Stimulated activated CD8-positive, alpha-beta memory T cell treated with anti-CD3 and anti-CD28 coated beads, Interleukin-15, amount 100 ng/mL, for 24 hours (primary cell): ENCODE measurements at places on chromosomes 1 and 21.

DNA sequence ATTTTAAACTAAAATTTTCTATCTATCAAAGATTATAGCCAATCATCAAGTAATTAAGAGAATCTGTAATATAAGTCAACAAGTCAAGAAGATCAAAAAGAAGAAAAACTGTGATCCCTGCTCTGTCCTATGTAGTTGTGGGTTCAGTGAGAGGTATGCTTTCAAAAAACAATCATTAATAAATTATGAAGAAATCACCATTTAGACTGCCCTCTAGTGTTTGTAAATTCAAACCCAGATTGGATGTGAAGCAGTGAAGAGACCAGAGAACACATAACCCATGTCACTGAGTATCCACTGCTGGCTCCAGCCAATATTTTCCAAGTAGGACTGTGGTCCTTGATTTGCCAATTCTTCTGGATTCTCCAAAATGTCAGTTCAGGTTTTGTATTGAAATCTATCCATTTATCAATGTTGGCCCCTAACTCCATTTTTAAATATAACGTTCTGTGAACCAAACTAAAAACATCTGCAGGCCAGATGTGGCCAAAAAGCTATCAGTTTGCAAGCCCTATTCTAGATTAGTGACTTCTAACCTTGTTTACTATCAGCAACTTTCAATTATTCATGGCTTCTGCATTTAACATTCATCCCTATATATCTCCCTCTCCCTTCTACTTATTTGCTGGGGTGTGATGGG lies 467.5 kb upstream of the CXADR start:
- no peak for DNase-seq

DNA sequence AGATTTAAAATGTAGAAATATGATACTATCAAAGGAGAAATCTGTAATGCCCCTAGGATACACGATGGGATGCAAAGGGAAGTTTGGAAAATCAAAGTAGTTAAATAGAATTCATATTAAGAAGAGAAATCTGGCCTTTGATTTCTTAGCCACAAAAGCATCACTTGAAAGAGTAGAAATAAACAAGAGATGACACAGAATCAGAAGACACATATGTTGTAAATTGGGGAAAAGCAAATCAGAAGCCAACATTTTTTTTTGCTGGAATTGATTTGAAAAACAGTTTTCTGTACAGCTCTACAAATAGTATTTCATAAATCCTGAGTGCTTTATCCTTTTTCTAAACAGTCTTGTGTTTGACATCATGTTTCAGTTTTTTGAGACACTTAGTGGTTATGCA lies 12.4 kb upstream of the TNFSF18 start:
- DNase-seq, result no peak

GRCh38 chr21:27885296-27885711 lies 918.4 kb upstream of the ADAMTS5 start:
- DNase-seq, result no peak

DNA sequence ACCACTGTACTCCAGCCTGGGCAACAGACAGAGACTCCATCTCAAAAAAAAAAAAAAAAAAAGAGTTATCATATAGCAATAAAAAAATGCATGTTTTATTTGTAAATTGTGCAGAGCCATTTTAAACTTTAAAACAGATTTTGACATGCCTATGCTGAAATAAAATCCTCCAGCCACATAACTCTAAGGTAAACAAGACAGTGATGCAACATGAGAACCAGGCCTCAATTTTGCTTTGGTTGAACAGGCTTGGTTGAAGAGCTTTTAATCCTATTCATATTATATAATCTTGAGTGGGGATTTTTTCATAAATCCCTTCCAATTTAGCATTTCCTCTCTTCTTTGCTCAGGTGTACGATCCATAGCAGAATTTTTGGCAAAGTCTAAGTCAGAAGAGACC lies 26.1 kb downstream of the ARMH1 start:
- no peak for DNase-seq

DNA sequence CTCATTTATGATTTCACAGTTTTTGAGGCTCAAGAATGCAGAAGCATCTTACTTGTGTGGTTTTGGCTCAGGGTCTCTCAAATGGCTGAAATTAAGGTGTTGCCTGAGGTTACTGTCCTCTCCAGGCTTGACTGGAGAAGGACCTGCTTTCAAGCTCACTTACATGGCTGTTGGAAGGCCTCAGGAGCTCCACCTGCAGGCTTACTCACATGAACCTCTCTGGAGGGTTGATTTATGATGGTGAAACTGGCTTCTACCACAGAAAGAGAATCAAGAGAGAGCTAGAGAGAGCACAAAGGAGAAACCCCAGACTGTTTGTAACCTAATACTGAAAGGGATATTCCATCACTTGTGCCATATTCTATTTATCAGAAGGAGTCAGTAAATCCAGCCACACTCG lies 6.2 kb upstream of the KCNK2 start:
- no peak for DNase-seq

DNA sequence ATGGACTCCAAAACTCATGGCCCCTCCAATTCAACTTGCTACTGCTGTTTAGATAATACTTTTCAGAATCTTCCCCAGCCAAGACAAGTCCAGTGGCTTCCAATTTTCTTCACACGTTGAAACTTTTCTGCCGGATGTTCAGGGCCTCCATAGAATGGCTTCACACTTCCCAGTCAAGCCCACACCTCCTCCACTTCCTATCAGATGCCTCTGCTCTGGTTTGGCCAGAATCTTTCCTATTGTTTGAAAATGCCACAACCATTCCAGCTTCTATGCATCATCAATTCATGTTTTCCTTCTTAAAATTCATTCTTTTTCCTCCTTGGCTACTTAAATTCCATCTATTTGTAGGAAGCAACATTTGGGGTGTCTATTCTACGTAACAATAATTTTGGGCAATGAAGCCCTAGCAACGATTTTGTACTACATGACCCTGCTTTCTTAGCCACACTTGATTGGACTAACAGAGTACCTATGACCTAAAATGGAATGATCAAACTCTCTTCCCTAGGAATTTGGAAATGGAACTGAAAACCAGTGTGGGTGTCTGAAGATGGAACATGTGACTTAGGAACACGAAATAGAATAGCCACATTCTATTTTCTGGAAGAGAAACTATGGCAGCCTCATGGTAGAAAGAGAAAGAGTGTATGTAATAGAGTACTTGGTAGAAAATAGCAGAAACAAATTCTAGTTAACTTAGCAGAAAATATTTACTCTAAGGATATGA lies 74.1 kb upstream of the CNIH3 start:
- DNase-seq, result no peak

DNA sequence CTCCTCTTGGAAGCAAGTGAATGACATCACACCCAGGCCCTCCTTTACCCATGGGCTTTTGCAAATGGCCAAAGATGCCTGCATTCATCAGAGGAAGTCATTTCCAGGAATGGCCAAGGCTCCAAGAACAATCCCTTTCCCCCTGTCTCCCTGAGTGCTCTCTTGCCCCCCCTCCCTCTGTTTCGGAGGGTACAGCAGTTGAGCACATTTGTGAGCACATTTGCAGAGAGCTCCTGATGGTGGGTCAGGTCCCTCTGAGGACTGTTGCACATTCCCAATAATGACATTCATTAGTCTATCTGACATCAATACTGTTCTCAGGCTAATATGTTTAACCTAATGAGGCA lies 113.4 kb downstream of the MATN1 start:
- no peak for DNase-seq

DNA sequence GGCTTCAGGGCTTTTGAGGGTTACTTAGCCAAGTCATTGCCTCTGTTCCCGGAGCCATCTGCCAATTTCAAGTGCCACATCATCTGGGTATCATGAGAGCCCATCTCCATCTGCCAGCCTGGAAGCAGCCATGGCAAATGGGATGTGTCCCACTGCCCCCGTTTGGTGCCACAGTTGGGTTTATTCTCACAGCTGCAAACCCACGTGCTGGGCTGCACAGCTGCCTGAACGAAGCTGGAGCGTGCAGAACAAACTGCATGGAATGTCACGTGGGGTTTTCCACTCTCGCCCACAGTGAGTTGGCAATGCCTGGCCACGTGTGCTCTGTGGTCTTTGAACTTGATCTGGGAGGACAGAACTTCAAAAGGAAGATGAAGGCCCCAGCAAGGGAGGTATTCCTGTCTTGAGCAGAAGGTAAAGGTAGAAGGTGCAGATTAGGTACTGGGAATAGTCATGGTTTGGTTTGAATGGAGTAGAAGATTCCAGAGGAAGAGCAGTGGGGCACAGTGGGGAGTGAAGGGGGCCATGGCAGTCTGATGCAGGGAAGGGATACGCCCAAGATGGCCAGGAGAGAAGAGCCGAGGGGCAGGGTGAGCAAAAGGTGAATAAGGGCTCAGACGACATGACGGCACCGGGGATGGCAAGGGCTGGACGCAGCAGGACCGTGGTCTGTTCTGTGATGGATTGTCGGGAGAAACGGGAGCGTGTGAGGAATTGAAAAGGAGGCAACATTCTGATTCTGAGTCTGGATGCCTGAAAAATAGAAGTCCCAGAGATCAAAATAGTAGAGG lies 222.0 kb downstream of the KAZN start:
- no peak for DNase-seq

GRCh38 chr1:65525266-65526048 lies 105.0 kb downstream of the LEPR start:
- no peak for DNase-seq

GRCh38 chr1:234258071-234258470 lies 115.2 kb upstream of the COA6 start:
- no peak for DNase-seq

GRCh38 chr1:17273096-17273495 lies 24.2 kb downstream of the PADI3 start:
- no peak for DNase-seq

- no peak for DNase-seq
Measured at GRCh38 chr1:109759513-109760334, 4.0 kb downstream of the EPS8L3 start.

DNA sequence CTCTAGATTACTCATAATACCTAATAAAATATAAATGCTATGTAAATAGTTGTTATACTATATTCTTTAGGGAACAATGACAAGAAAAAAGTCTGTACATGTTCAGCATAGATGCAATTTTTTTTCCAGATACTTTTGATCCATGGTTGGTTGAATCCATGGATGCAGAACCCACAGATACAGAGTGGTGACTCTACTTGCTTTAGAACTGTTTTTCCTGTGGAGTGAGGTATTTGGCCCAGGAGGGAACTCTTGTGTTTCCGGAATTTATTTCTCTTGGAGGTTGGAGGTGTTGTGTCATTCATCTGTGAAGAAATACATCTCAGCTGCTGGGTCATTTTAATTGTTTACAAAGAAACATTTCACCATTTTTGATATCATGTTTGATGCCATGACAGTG lies 28.7 kb downstream of the TMEM200B start:
- no peak for DNase-seq

DNA sequence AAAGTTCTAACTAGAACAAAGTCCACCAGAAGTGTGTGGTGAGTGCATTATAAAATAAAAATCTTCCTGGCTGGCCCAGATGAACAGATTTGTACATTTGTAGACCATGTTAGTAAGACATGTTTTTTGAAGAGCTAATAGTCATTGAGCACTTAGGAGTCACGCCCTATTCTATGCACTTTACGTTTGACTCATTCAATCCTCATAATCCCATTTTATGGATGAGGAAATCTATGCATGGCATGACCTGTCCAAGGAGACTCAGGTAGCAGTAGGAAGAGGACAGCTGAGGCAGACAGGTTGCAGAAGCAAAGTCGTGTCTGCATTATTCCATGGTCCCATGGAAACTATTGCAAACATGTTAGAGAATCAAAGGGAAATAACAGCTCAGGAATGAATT lies 30.3 kb upstream of the LPAR3 start:
- no peak for DNase-seq

DNA sequence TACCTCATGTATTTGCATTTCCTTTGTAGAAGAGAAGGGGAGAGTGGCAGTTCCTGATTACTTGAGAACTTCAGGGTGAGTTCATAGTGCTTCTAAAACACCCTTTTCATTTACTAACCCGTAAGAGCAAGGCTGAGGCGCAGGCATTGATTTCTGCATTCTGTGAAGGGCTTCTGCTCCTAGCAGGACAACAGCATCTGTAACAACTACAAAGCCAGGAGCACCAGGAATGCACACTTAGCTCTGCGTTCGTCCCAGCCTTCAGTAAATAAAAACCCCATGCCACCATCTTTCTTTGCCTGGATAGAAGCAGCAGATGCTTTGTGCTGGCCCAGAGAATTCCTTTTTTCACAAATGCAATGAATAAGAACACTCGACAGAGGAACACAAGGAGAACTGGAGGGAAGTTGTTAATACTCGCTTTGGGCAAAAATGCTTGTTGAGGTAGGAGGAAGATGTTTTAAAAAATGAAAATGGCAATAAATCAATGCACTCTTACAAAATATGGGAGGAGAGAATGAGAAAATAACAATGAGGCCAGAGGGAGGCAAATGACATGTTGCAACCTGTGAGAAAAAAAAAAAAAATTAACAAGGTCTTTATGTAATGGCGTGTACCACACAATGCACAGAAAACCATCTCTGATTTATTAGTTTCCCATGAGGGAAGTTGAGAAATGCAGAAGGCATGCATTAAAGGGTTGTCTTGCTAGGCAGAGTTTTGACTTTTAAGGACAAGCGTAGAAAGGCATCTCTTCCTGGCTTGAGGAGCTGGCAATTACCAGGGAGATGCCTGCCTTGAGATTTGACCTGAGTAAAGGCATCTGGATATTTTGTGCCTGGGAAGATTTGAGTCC lies 418.8 kb downstream of the DISC1 start:
- no peak for DNase-seq

DNA sequence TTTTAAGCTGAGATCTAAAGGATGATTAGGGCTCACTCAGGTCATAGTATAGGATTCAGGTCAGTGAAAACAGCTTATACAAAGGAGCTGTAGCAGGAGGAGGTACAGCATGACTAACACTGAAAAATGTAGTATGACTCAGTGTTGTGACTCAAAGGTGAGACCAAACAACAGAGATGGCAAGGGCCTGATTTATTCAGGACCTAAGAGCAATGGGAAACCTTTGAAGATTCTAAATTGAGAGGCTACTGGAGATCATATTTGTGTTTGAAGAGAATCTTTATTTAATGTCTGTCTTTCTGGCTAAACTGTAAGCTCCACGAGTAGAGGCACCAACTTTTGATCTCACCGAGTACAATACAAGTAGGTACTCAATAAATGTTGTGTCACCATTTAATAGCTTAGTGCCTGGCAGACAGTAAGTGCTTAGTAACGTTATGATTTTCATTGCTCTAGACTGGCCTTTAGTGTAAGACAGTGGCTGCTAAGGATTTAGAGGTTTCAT lies 43.5 kb downstream of the PRKAA2 start:
- DNase-seq, result no peak

DNA sequence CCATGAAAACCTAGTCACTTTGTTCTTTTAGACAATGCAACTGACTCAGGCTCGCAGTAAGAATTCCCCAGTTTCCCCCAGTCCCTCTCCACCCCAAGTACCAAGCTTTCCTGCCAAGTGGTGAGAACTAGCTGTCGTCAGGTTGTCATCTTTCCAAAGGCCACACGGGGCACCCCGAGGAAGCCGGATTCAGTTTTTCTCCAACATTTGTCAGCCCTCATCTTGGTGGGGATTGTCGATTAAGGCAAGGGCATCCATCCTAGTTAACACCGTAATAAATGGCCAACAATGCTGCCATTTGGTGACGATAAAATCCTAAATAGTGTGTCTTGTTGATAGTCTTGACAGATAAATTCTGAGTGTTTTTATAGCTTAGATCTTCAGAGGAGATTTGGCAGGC lies 55.9 kb upstream of the PROX1 start:
- DNase-seq, result no peak

- DNase-seq, result no peak
Measured at GRCh38 chr1:191890433-191891088, 267.7 kb upstream of the RGS18 start.
